ENCODE measurements at places on chromosomes 5 and 9.
A peak's percentile ranks its signal among the peaks of the same experiment; 100 is the strongest.

GRCh38 chr5:142441616-142442015 lies 116.8 kb upstream of the SPRY4 start:
- DNase-seq, result peak; percentile 17

DNA sequence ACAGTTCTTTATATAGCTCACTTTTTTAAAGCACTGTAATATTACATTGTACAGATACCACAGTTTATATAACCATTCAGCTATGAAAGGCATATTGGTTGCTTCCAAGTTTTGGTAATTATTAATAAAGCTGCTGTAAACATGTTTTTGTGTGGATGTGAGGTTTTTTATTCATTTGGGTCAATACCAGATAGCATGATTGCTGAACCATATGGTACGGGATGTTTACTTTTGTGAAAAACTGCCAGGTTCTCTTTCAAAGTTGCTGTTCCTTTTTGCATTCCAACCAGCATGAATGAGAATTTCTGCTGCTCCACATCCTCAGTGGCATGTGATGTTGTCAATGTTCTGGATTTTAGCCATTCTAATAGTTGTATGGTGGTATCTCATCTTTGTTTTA lies 439.6 kb upstream of the NMUR2 start:
- DNase-seq, result no peak

GRCh38 chr9:17280350-17281012 lies 145.6 kb downstream of the CNTLN start:
- DNase-seq, result peak; percentile 0

DNA sequence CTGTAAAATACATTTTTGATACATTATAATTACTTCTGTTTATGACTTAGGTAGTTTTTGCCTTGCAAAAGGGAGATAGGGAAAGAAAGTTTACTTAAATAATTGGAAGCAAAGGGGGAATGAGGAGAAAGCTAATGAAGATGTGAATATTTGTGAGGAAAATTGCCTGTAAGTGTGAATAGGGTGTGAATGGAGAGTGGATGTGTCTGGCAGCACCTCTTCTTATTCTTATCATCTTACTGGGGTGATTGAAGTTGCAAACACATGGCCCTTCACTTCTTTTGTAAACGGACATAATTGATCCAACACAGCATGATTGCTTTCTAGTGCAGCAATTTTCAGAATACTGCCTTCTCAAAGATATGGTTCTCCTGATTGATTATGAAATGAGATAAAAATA lies 46.6 kb downstream of the PALM2AKAP2 start:
- no peak for DNase-seq

DNA sequence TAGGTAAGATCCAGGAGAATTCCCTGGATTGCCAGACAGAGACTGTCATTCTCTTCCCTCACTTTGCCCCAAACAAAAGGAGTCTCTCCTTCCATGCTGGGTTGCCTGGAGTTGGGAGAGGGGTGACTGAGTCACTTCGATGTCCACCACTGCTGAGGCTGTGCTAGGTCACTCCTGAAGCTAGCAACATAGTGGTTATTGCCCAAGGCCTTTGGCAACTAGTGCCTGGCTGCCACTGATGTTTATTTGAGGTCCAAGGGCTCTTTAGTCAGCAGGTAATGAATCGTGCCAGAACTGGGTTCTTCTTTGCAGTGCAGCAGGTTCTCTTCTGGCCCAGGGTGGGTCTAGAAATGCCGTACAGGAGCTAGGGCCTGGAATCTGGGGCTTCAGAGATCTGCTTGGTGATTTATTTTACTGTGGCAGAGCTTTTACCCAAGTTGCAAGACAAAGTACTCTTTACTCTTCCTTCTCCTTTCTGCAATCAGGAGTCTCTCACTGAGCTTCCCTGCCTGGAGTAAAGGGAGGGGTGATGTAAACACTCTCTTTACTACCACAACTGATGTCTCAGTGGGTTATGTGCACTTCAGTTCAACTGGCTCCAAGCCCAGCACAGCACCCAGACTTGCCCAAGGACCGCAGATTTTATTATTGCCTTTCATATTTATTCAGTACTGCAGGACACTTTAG lies 155.7 kb upstream of the SH3GL2 start:
- no peak for DNase-seq

- no peak for DNase-seq
Measured at GRCh38 chr5:113480243-113480642, 8.0 kb downstream of the MCC start.

GRCh38 chr5:143494162-143494561 lies 90.7 kb upstream of the NR3C1 start:
- peak; percentile 86 for DNase-seq

GRCh38 chr5:97142521-97143254 lies at the start of gene LIX1:
TSS of gene LIX1 (minus strand) at chr5:97142611. CDS start at chr5:97142576, 35 bp downstream.
- peak; percentile 50 for DNase-seq

DNA sequence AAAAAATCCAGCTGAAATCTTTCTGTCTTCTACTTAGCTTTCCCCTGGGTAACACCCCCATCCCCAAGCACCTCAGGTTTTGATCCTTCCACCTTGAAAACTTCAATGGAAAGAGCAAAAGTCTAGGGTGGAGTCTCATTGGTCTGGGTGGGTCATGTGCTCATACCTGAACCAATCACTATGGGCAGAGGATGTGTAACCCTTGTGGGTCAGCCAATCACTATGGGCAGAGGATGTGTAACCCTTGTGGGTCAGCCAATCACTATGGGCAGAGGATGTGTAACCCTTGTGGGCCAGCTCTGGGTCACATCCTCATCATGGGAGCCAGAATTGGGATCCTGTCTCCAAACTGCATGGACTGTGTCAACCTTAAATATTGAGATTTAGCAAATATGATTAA lies 18.5 kb downstream of the NAIF1 start:
- no peak for DNase-seq

DNA sequence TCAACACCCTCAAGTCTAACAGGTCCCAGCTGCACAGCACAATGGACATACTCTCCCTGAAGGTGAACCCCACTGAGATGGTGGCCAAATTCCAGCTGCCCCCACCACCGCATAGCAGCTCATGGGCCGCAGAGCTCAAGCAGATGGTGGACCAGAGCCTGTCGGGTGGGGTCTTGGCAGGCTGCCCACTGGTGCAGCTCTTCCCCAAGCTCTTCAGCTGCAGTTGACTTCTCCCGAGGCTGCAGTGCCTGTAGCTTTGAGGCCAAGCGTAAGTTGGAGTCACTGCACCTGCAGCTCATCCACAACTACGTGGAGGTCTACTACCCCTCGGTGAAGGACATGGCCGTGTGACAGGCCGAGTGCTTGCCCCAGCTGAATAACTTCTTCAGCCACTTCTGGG lies 56.6 kb upstream of the SPTLC1 start:
- no peak for DNase-seq

- no peak for DNase-seq
Measured at GRCh38 chr9:133333011-133333410, 3.0 kb downstream of the SURF6 start.

- DNase-seq, result peak; percentile 78
Measured at GRCh38 chr9:16031971-16032370, 479.1 kb downstream of the CCDC171 start.

DNA sequence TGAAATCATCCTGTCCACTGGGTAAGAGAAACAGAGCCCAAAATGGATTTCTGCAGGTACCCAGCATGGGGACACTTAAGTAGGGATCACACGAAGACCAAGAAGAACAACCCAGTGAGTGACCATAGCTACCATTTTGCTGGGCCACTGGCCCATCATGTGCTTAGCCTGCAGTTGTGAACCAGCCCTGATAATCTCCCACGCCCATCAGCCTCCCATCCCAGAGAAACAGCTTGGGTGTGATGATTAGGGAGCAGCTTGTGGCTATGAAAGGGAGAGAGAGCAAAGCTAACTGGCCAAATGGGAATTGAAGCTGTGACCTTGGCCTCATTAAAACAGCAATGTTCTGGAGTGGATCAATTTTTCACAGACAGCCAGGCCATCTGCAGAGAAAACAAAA lies 138.5 kb downstream of the SLC24A2 start:
- DNase-seq, result no peak

GRCh38 chr9:35490155-35490909 lies 421 bp downstream of the RUSC2 start:
- DNase-seq, result no peak

DNA sequence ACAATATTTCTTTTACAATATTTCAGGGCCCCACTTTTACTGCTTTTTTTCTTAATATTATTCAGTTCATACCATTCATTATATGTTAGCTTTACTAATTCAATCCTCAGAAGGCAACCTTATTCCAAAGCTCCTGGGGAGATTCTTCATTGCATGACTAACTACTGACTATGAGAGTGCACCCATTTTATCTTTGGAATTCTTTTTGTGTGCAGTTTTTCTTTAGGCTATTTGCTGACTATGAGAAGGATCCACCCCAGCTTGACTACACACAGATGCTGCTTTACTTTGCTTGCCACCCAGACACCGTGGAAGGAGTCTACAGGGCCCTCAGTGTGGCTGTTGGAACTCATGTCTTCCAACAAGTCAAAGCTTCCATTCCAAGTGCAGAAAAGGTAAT lies 56.9 kb upstream of the IL7R start:
- peak; percentile 62 for DNase-seq

GRCh38 chr5:119743927-119744326 lies 114.6 kb downstream of the FAM170A start:
- peak; percentile 14 for DNase-seq

DNA sequence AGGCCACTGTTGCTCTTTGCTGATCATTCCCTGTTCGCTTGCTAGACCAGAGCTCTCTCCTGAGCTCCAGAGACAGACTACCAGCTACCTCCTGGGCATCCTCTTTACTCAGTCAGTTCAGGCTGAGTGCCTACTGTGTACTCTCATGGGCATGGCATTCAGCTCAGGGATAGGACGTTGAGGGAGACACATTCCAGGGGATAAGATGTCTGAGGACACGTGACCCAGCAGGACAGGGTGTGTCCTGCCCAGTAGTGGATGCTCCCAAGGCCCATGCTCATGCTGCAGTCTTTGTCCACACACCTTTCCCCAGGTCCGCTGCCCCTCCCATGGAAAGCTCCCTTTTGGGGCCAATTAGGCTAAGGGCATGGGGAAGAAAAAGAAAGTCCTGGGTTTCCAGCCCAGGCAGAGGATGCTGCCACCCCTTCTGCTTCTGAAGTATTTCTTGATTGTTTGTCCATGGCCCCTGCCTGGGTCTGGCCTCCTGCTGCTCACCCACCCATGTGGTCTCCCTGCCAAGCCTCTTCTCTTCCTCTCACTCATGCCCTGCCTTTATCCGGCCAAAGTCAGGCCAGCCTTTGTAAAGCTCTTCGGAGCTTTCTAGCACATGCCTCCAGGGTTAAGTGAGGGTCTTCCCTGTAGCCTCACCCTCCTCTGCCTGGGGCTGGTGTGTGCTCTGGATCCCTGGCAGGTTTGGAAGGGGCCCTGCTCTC lies 60.5 kb upstream of the PITX1 start:
- DNase-seq, result no peak

DNA sequence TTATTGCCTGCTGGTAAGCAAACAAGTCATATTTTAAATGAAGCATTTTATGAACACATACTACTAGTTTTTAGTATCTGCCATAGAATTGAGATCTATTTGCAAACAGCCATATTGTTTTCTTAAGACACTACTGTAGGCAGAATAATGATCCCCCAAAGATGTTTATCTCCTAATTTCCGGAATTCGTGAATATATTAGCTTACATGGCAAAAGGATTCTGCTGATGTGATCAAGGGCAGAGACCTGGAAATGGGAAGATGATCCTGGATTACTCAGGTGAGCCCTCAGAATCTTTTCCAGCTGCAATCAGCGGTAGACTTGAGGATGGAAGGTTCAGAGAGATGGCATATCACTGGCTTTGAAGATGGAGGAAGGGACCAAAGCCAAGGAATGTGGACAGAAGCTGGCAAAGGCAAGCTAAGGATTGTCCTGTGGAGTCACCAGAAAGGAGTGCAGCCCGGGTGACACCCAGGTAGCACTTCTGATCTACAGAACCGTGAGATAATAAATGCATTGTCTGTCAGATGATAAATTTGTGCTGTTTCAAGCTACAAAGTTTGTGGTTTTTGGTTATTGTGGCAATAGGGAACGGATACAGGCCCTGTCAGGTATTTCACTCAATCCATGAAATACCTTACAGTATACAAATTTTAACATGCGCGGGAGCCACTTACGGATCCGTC lies 1.0 kb upstream of the ERCC6L2 start:
- DNase-seq, result no peak

Measured in fibroblast of skin of scalp (primary cell).